HFF-Myc (cell line): ENCODE measurements at places on chromosomes 6 and 20.

- DNase-seq = no peak
Measured at GRCh38 chr6:2225422-2226392, 19.7 kb downstream of the GMDS start.

DNA sequence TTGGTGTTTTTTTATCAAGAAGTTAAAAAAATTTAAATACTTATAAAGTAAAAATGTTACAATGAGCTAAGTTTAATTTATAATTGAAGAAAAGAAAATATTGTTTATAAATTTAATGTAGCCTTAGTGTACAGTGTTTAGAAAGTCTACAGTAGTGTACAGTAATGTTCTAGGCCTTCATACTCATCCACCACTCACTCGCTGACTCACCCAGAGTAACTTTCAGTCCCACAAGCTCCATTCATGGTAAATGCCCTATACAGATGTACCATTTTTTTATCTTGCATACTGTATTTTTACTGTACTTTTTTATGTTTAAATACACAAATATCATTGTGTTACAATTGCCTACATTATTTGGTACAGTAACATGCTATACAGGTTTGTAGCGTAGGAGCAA, 26.0 kb downstream of the HTR1E start:
- no peak for DNase-seq

GRCh38 chr6:167099707-167100106, 23.2 kb upstream of the CCR6 start:
- no peak for DNase-seq

DNA sequence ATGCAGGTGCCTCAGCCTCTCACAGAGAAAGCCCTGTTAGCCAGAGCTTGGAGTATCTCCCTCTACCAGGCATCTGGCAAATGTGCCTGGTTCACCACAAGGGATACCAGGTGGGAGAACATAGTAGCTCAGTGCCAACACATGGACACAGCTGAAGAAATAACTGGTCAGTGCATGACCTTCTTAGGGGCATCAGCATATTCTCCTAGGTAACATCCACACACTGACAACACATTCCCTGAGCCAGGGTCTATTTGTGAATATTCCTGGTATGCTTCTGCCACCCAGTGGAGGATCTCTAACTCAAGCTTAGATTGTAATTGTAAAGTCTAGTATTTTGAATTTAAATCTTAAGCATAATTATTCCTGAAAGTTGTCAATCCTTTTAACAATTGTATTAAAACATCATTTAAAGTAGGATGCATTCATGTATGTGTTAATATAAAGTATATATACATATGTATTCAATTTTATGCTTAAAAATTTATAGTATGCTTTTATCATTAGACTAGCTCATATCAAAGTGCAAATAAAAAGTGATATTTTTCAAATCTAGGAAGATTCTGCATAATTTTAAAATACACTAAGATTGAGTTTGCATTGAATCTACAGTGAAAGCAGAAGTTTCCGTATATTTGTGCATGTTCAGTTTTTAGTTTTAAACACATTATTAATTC, 45.3 kb upstream of the COL21A1 start:
- DNase-seq = peak; percentile 71

DNA sequence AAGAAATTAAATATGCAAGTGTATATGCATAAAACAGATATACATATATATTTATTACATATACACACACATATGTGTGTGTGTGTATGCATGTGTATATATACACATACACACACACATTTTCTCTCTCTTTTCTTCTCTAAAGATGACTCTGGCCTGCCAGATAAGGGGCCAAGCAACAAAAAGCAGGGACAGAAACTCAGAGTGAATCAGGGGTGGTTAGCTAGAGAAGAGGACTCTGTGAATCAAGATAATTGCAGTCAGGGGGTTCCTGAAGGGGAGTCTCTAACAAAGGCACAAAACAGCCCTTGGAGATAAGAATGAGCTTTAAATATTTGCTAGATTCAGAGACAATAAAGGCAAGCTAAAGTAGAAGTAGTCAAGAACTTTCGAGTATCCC, 650.5 kb downstream of the UTRN start:
- DNase-seq = no peak

GRCh38 chr6:62891065-62891647, 320.1 kb upstream of the FKBP1C start:
- DNase-seq = no peak

- no peak for DNase-seq
Measured at GRCh38 chr20:19427480-19427879, 215.0 kb downstream of the SLC24A3 start.
